ENCODE measurements at places on chromosomes 16 and 17.

GRCh38 chr16:68529608-68529930, 9.5 kb upstream of the ZFP90 start:
- no peak for DNase-seq

- no peak for DNase-seq
Measured at GRCh38 chr17:78419970-78420815, 41.7 kb downstream of the PGS1 start.

DNA sequence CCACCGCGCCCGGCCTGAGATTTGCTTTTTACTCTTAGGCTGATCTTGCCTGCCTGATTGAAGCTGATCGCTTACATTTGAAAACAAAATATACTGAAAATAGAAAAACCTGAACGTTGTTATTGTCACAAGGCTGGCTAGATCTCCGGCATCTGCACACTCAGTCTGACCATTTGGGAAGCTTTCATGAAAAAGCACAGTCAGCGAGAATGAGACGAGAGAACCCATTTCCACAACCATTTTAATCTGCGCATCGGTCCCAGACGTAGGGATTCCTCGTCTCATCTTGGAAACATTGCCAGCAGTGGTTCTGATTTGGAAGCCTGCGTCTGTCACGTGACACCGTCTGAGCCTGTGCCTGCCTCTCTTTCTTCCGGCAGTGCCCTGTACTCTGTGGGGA, 20.9 kb downstream of the SPG7 start:
- no peak for DNase-seq

GRCh38 chr16:49458656-49459445, 85.2 kb downstream of the C16orf78 start:
- no peak for DNase-seq

- no peak for DNase-seq
Measured at GRCh38 chr16:31348579-31348978, 6.4 kb upstream of the ITGAX start.

DNA sequence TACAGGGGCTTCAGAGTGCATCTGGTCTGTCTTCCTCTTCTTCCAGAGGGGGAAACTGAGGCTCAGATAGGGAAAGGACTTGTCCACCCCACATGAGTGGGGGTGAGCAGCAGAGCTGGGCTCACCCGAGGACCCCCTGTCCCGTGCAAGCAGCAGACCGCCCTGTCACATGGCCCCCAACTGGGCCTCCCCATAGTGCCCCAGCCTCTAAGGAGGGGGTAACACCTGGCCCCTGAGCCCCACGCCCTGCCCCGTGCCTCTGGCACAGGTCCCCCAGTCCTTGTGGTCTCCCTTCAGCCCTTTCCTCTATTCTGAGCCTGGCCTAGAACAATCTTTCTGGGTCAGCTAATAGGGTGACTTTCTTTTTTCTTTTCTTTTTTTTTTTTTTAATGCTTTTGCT, 6.5 kb upstream of the NECAB2 start:
- no peak for DNase-seq

- no peak for DNase-seq
Measured at GRCh38 chr16:4957420-4957719, 760 bp upstream of the SEC14L5 start.

DNA sequence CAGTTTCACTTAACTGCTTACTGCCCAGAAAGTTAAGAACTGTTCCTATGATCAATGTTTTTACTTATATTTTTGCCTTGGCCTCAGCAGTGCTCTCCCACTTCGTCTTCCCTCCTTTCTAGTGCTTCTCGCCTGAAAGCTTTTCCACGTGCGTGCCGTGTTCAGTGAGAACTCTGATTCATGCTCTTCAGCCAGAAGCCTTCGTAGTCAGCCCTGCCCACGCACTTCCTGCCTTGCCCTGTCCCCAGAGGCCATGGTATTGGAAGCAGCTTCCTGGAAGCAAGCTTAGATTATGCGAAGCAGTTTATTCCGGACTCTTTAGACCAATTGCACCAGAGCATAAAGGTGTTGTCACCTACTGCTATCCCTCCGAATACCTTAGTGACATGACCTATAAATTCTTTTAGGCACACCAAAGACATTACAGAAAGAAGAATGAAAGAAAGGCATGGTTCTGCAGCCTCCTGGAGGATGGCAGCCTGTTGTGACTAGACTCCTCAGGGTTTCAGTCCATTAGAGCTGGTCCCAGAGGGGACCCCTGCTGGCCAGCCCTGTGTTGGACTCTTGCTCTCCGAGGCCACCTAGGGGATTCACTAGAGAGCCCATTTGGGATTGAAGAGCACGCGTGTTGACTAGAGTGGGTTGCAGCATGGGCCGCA, 105.2 kb downstream of the RPTOR start:
- peak; percentile 81 for DNase-seq

DNA sequence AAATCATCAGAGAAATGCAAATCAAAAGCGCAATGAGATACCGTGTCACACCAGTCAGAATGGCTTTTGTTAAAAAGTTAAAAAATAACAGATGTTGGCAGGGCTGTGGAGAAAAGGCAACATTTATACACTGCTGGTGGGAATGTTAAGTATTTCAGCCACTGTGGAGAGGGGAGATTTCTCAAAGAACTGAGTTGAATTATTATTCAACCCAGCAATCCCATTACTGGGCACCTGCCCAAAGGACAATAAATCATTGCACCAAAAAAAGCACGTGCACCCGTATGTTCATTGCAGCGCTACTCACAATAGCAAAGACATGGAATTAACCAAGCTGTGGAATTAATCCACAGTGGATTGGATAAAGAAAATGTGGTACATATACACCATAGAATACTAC, 204.7 kb downstream of the HS3ST4 start:
- no peak for DNase-seq
